ENCODE measurements at places on chromosomes 3 and 15.

DNA sequence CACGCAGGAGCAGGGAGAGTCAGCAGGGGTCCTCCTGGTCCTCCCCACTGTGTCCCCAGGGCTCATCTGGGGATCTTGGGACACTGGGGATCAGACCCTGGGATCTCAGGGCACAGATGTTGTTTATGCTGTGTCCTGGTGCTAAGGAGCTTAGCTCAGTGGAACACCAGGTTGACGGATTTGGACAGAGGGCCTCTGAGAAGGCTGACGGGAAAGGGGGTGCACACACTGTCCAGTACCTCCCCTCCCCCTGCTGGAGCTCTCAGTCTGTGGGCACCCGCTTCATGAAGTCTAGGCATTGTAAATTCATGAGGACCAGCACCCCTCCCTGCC is 21.9 kb upstream of the SEMA3F start:
- DNase-seq: no peak

GRCh38 chr3:195895078-195895860 is 13.1 kb downstream of the TNK2 start:
- peak; percentile 53 for DNase-seq

DNA sequence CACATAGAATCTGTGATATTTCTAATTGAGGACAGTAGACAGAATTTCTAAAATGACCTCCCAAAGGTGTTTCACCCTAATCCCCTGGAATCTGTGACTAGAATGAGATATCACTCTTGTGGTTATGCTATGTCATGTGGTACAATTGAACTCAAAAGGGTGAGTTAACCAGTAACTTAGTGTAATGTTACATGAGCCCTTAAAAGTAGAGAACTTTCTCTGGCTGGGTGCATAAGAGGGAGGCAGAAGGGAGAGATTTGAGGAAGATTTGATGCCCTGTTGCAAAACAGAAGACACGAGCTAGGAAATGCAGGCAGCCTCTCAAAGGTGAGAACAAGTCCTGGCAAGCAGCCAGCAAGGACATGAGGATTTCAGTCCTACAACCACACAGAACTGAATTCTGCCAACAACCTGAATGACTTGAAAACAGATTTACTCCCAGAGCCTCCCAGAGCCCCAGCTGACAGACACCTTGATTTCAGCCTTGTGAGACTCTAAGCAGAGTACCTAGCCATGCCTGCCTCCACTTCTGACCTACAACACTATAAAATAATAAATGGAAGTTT is 160.3 kb downstream of the MTHFS start:
- DNase-seq: no peak

DNA sequence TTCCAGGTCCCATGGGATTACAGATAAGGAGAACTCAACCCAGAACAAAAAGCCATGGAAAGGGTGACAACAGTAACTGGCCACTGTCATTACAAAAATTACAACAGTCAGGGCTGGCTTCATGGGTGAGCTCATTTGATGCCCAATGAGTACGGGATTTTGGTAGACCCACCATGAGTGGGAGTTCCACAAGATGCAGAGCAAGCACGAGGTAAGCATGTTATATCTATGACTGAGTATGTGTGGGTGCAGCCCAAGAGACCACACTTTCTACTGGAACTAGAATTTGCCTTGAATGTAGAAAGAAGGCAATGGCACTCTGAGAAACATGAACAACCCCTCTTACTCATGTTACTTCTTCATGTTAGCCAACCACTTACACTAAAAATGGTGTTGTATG is 83.3 kb downstream of the IGF2BP2 start:
- no peak for DNase-seq

DNA sequence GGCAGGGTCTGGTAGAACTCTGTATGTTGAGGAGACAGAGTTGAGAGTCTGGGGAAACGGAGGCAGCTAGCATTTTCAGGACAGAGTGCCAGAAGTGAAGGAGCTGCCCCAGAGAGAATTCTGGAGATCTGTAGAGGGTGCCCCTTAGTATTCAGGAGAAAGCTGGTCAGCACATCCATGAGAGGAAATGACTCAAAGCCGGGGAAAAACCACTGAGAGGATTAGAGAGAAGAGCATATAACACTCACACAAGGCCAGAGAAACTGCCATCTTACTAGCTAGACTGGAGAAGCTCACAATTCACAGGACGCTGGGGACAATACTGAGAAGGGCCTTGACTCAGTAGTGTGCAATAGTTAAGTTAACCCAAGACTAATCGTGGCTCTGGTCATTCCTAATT is 75.7 kb upstream of the DPPA4 start:
- no peak for DNase-seq

DNA sequence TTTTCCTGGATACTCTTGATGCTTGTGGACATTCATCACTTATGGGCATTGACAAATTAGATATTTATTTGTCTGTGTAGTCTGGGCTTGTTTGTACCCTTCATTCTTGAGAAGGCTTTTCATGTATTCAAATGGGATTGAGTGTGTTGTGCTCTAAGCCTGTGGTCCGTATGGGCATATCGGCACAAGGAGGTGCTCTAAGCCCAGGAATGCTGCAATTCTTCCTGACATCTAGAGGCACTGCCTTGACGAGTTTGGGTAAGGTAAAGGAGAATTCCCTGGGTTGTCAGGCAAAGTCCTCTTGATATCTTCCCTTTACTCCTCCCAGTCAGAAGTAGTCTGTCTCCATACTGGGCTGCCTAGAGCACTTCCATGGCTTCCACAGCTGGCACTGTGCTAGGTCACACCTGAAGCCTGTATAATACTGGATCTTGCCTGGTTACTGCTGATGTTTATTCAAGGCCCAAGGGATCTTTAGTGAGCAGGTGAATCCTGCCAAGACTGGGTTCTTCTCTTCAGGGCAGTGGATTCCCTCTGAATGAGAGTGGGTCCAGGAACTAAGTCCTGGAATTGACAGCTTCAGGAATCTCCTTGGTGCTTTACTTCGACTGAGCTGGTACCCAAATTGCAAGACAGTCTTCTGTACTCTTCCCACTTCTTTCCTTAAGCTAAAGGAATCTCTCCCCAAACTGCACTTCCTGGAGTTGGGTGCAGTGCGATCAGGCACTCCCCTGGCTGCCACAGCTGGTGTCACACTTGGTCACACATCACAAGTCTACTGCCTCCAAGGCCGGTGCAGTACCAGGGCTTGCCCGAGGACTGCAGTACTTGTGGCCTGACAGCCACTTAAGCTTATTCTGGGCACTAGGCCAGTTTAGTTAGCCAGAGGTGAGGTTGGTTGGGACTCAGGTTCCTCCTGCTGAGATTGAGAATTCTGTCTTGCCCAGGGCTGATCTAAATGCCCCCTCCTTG is 46.0 kb downstream of the GALK2 start:
- no peak for DNase-seq

DNA sequence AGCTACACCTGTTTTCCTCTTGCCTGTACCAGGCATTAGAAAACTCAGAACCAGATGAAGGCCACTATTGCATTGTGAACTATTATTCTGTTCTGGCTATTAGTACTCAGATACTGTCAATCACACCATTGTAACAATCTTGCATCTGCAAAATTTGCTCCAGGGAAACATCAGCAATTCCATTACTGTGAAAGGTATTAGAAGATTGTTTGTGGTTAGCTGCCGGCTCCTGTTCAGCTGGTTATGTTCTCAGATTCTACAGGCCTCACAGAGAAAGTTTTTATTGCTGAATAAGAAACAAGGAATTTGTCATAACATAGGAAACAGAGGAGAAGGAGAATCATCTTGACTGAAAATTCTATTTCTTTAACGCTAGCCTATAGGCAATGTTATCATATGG is 179.9 kb downstream of the PLOD2 start:
- DNase-seq: no peak

DNA sequence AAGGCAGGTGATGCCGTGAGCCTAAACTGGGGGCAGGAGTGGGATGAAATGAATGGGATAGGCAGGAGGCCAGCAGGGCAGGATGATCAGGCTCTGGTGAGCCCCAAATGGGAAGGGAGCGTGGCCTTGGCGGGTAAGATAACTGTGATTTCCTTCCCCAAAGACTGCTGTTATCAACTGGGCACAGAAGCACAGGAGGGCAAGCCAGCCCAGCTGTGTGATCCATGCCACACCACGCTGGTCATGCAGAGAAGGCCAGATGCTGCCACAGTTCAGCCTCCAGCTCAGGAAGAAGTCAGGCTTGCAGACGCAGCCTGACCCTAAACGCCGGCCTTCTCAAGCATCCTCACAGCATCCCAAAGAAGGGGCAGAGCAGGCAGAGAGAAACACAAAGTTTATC is 52.1 kb upstream of the GNB5 start:
- no peak for DNase-seq

DNA sequence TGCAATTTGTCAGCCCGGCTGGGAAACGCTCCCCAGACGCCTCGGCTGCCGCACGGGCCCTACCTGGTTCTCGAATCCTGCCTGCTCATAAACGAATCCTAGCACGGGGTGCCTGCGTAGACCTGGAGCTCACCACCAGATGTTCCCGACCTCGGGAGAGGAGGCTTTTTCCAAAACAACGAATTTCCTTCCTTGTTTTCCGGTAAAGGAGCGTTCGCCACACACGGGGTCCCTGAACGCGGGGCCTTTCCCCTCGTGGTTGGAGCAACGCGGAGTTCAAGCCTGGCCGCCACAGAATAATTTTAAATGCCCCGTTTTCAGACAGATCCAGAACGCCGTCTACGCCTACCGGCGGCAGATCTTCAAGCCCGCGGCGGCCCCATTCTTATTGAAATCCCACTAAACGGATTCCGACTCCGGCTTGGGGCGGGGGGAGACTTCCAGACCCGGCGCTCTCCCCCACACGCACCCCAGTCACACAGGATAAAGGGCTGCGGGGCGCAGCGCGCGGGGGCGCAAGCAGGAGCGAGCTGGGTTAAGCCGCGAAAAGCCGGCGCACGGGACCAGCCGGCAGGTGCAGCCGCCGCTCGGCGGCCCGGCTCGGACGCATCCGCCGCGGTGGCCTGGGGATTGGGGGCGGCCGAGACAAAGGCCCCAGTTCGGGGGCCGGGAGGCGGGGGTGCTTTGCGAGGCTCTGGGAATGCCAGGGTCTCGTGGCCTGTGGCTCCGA is 895 bp downstream of the GATA2 start:
- no peak for DNase-seq

DNA sequence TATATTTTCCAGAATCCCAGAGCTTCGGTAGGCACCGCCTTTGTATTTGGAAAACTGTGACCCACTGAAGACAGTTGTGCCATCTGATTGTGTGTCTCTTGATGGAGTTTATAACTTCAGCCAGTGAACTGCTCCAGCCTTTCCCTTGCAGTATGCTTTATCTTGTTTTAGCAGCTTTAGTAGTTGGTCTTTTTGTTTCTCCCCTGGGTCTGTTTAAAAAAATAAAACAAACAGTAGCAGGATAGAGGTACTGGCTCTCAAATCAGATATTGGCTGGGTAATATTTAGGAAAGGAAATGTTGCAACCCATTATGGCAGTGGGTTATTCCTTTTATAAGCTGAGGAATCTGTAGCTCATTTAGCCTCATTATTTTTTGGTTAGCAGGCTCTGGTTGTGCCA is 151.5 kb upstream of the BFSP2 start:
- DNase-seq: no peak

DNA sequence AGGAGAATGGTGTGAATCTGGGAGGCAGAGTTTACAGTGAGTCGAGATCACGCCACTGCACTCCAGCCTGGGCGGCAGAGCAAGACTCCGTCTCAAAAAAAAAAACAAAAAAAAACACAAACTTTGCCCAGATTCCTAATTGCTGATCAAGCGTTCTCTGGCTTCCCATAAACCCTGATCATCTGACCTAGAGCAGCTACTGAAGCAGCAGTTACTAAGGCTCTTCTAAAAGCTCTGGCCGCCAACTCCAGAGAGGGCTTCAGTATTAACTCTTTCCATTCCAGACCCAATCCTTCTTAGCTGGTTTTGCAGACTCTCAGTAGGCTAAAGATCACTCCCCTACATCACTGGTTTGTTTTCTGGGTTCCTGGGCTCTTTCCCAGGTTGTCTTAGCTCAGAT is 201.6 kb downstream of the IGSF11 start:
- DNase-seq: no peak

Measured in T-helper 2 cell (primary cell).